NCI-H1105 treated with DMSO at 0.1 percent for 48 hours (cell line): ENCODE measurements at places on chromosomes 4 and X.
A peak's percentile ranks its signal among the peaks of the same experiment; 100 is the strongest.

- peak; percentile 51 for DNase-seq
Measured at GRCh38 chrX:115147220-115147619, 42.0 kb upstream of the RBMXL3 start.

- no peak for DNase-seq
Measured at GRCh38 chr4:11489453-11490083, 60.9 kb upstream of the HS3ST1 start.

DNA sequence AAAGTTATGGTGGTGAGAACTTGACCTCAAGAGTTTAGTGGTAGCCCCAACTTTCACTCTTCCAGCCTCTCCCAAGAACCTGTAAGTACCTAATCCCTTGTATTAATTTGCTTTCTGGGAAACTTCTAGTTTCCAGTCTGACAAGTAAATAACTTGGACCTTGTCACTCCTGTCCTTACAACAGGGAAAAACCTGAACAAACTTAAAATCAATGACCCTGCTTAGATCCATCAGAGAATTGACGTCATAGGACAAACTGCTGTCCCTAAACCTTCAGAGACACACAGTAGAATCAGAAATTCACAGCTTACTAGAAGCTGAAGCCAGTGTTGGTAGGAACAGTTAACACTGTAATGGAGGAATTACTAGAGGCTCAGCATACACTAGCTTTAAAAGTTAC lies 60.0 kb upstream of the DCLK2 start:
- no peak for DNase-seq

DNA sequence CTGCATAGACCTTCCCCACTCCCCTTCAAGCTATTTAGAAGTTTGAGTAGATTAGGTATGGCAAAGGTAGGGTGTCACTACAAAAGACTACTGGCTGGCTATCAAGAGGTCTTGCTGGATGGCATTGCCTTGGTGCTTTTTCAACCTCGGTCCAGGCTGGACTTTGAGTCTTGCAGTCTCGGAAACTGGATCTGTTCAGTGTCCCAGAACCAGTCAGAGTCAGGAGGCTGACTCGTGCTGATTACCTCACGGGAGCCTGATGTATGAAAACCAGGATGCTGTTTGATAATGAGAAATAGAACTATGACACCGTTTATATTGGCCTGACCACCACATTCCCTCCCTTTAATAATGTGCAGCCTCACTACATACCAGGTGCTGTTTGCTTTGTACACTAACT lies 2.7 kb upstream of the PHKA1 start:
- DNase-seq: no peak

- no peak for DNase-seq
Measured at GRCh38 chrX:47586043-47586787, 4.0 kb downstream of the TIMP1 start.

DNA sequence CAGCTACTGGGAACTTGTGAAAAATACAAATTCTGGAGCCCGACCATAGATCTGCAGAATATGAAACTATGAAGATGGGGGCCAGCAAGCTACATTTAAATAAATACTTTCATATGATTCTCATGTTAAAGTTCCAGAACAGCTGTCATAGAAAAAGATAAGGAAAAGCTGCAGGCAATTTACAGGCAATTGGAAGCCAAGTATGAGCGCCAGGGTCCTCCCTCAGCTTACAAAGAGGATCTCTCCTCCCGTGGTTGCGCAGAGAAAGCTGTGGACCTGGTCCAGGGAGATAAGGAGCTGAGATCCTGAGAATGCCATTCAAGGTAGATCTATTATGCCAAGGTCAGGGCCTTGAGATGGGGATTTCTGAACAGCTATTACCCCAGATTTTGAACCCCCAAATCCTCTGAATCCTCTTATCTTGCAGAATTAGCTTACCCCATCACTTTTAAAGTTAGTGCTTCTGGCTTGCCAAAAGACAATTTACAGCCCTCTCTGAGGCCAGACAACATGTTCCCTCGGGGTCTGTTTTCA lies 25.6 kb upstream of the FRAS1 start:
- DNase-seq: no peak

GRCh38 chr4:123283371-123283895 lies 113.2 kb upstream of the SPRY1 start:
- DNase-seq: no peak

- DNase-seq: no peak
Measured at GRCh38 chr4:40526741-40527140, 102.9 kb downstream of the RBM47 start.

DNA sequence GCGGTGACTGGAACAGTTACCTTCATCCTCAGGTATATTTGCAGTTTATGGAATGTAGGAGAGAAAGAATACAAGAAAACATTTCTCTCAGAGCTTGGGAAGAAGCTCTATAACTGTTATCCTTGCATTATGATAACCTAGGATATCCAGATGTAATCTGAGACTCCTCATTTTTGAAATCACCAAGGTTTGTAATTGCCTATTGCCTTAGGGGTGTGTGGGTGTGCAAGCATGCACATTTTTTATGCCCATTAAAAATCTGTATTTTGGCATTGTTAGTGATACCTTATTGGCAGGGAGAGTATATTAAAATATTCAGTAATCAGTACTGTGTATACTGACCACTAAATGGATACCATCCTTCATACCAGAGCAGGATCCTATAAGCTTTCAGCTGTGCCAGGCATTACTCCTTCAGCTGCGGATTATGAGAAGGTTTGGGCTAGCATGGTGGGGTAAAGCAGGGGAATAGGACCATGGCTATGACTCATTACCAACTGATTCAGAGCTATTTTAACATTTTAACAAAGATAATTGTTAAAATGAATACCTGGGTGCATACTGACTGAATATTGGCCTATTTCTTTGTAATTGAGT lies 8.3 kb downstream of the SEC24B start:
- no peak for DNase-seq

GRCh38 chr4:41135801-41136200 lies 78.5 kb downstream of the APBB2 start:
- no peak for DNase-seq

DNA sequence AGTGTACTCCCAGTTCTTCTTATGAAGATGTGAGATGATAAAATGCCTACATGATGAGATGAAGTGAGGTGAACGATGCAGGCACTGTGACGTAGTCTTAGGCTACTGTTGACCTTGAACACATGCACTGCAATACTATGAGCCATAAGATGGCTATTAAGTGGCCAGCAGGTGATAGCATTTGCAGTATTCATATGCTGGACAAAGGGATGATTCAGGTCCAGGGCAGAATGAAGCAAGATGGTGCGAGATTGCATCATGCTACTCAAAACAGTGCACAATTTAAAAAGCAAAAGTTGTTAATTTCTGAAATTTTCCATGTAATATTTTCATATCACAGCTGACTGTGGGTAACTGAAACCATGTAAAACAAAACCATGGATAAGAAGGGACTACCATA lies 781.4 kb downstream of the PCDH18 start:
- DNase-seq: no peak

GRCh38 chr4:60345392-60345791 lies 854.7 kb upstream of the ADGRL3 start:
- no peak for DNase-seq

DNA sequence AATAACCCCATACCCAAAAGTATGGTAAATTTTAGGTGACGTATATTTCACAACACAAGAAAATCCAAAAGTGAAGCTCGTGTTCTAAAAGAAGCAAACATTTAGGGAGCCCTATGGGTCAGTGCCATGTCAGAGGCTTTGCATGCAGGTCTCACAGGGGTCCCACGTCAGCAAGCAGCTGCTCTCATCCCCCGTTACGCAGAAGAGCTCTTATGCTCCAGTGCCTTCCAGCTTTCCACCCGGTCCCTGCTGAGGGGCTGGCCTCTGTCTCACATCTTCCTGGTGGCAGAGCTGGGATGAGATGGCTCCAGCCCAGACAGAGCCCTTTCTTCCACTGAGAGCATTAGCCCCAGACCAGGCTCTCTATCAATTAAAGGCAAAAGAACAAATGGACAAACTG lies 82.0 kb downstream of the IRF2 start:
- no peak for DNase-seq

GRCh38 chr4:96379524-96379923 lies 539.6 kb downstream of the PDHA2 start:
- DNase-seq: no peak

DNA sequence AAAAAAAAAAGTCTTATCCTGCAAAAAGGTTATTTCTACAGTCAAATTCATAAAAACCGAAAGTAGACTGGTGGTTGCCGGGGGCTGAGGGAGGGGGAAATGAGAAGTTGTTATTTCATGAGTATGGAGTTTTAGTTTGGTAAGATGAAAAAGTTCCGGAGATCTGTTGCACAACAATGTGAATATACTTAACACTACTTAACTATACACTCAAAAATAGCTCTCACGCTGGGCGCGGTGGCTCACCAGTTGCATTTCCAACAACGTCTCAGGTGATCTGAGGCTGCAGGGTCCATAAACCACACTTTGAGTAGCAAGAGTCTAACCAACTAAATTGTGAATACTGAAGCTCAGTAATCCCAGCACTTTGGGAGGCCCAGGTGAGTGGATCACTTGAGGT lies 52.4 kb downstream of the ANOS1 start:
- no peak for DNase-seq

GRCh38 chrX:124217304-124218251 lies 114.9 kb upstream of the TEX13D start:
- no peak for DNase-seq

DNA sequence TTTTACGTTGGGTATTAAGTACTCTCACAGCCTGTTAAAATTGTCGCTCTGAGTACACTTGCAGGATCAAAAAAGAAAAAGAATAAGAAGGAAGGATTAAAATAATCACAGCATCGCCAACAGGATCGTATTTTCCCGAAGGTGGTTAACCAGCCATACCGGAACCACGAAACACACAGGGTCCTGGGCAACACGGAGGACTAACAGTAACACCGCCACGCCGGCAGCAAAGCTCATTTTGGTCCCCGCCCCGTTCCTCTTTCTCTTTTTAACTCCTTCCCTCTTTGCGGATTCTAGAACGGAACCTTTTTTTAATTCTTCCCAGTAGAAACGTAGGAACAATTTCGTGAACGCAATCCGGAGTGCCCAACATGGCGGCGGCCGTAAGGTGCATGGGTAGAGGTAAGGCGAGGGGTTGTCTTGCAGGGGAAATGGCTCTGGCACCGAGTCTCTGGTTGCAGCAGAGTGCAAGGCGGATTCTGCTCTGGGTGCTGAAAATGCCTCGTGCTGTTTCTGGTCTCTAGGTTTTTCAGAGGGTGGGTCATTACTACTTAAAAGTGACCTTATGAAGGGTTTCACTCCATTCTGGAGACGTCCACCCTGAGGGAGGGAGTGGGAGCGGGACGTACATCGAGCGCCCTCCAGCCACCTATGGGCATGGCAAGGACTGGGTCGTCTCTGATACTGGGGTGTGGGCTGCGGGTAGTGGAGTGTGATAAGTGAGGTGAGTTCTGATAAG lies at the start of gene MRPL1:
MRPL1 (plus strand) TSS at position 353 of the 739 bp plus-strand sequence; CDS start at position 372, 19 bp downstream.
- peak; percentile 89 for DNase-seq

- DNase-seq: no peak
Measured at GRCh38 chrX:23575281-23575680, 92.0 kb upstream of the PRDX4 start.

DNA sequence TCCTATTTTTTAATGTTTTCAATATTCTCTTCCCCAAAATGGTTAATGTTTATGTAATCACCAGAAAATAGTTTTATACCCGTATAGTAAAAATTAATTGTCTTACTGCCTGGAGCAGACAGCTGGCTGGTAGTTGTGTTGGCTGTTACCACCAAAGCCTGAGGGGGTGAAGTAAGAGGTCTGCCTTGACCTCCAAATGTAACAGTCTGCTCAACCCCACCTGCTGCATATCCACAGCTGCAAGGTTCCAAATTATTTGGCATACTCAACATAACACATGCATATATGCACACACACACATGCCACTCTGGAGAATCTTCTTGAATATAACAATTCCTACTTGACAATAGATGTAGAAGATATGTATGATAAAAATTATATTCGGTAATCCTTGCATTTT lies 624.3 kb downstream of the ADGRL3 start:
- no peak for DNase-seq

DNA sequence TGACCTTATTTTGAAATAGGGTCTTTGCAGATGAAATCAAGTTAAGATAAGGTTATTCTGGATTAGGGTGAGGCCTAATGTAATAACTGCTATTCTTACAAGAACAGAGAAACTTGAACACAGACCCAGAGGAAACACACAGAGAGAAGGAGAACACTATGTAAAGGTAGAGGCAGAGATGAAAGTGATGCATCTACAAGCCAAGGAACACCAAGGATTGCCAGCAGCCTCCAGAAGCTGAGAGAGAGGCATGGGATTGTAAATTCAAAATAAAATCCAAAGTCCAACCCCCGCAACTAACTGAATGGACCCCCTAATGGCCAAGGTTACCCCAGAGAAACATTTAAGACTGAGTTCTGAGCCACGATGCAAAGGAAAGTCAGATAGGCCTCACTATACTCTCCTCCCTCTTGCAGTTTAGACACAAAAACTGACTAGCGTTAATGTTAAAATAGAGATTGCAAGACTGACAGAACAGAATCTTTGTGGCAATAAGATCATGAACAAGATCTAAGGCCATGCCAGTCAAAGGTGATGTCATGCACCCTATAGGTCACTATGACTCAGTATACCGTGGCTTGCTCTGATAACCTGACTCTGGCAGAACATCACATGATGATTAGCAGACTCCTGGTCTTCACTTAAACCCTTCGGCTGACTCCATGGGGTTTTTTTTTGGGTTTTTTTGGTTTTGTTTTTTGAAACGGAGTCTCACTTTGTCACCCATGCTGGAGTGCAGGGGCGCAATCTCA lies 42.9 kb downstream of the DDX60L start:
- DNase-seq: no peak

- DNase-seq: no peak
Measured at GRCh38 chrX:45872480-45872879, 671.8 kb upstream of the DIPK2B start.

DNA sequence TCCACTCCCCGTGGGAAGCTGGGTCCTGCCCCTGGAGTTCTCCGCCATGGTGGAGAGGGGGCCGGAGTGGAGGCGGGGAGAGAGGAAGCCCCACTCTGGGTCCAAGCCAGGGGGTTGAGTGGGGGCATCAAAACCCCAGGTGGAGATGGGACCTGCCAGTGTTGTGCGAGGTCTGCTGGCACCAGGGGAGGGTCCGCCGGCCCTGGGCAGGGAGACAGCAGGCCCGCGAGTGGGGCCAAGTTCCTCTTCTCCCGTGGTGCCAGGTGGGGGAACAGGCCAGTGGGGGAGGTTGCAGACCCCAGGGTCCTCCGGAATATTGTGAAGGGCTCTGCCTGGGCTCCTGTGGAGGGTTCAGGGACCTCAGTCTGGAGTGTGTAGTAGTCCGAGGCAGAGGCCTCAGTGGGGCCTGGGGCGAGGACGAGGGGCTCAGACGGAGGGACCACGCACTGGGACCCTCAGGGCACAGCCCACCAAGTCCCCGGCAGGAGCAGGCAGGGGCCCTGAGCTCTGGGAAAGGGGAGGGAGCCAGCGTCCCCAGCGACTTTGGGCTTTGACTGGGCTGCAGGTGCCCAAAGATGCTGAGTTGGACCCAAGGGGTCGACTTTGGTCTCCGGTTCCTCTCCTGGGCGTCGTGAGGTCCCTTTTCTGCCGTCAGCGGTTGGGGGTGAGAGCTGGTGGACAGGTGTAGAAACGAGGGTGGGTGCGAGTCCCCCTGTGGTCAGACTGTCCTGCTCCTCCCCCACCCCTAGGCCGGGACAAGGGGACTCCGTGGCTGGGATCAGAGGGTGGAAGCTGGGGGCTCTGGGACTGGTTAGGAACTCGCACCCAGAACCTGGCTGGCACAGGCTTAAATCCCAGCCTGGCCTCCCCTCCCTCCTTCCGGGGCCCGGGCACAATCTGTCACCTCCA lies 43.8 kb upstream of the NKX1-1 start:
- DNase-seq: no peak
